Activated CD4-positive, alpha-beta T cell treated with anti-CD3 and anti-CD28 coated beads for 24 hours (primary cell): ENCODE measurements at places on chromosomes 2 and 18.

DNA sequence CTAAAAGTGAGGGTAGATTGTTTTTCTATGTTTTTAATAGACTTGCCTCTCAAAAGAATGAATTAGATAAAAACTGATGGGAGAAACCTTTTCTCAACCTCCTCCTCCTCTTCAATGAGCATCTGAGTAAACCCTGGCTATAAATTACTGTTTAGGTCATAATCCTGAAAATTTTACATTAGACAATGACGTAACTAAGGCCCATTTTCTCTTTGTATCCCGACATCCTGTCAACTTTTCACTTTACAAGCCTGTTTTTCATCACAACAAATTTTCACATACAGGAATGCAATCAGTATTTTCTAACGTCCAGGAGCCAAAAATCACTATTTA is 1.3 kb downstream of the SPIRE1 start:
- no peak for DNase-seq

DNA sequence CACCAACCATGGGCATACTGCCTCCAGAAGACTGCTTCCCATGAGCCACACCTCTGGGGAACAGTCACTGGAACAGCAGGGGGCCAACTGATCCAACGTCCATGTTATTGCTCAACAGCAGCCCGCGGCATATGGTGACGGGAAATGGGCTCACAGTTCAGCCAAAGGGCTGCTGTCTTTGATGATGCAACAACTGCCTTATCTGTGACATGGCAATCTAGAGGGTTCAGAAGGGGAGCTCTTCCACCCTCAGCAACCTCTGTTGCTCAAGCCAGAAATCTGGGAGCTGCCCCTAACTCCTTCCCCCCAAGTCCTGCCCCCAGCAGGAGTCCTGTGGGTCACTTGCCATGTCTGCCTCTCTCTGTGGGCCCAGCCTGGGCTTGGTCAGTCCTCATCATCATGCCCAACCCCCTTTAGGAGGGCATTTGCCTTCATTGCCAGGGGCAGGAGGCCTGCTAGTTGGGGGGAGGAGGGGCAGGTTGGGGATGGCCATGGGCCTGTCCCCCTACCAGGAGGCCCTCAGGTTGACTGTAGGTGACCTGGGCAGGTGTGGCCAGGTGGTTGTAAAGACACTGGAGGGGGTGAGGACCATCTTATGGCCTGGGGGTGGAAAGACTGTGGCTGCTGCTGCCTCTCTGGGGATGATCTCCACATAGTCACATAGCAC is 212.9 kb downstream of the CYP26B1 start:
- DNase-seq, result no peak

DNA sequence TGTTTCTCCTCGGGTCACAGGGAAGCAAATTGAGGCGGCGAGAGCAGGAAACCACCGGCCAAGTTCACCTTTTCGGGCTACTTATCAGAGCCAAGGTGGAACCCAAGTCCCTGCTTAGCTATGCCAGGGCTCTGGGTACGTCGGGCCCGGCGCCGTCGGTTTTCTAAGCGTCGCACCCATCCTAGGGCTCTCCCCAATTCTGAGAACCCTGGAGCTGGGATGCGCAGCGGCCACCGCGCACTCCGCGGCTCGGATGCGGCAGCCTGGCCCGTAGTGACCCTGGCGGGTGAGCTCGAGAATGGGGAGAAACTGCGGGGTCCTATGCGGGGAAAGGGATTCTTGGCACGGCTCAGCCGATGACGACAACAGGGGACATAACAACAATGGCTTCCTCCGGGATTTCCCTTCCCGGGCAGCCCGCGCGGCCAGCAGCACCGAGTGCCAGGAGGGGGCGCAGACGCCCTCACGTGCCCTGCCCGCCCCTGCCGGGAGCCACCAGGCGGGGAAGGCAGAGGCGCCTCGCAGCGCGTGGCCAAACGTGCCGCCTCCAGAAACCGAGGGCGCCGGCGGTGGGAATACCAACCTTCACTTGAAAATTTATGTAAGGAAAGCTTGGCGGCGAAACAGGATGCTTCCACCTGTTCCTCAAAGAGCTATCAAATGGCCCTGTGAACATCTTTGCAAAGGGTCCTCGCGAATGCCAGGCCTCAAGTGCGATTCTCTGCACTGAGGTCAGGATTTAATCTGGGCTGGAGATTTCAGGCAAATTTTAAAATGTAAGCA is 2.1 kb upstream of the SLC30A3 start:
- DNase-seq, result peak; percentile 35

- no peak for DNase-seq
These were observed 103.6 kb downstream of the NXPH2 start for GRCh38 chr2:138676619-138677021.

GRCh38 chr2:53751728-53752127 is 15.9 kb upstream of the CHAC2 start:
- no peak for DNase-seq

DNA sequence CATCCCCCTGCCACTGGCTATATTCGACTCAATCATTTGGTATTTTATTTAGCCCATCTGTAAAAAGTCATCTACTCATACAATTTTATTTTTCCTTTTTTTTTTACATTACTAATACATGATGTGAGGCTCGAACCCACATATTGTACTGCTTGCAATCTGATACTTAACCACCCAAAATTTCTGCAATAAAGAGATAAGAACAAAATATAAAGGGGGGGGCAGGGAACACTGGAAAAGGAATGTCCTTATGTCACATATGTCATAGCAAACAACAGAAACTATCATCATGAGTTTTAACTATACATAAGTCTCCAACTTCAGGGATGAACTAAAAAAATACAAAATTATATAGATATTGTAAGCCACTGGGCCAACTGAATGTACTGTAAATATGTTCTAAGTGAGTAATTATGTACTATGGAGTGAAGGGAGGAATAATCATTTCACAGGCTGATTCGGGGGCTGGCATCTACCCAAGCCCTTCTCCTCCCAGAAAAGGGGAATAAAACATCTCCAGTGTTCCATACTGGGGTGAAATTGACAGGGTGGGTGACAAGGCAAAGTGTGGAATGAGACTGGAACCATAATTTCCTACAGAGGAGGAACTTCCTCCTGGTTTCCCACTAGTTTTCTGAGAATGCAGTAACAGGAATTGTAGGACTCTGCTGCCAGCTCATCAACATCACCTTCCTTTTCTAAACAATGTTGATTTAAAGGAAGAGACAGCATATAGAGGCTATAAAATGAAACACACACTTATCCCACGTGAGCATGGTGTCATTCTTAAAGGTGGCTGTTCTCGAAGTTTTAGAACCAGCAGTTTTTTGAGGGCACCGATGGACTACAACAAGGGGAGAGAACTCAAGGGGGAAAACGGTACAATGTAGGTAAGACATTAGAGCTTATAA is 79.5 kb downstream of the FARSB start:
- no peak for DNase-seq

GRCh38 chr2:225290757-225291400 is 108.6 kb upstream of the NYAP2 start:
- DNase-seq, result no peak

GRCh38 chr2:192410319-192410718 is 215.6 kb upstream of the TMEFF2 start:
- DNase-seq, result no peak

GRCh38 chr2:187499941-187500532 is 52.0 kb upstream of the CALCRL start:
- peak; percentile 26 for DNase-seq

DNA sequence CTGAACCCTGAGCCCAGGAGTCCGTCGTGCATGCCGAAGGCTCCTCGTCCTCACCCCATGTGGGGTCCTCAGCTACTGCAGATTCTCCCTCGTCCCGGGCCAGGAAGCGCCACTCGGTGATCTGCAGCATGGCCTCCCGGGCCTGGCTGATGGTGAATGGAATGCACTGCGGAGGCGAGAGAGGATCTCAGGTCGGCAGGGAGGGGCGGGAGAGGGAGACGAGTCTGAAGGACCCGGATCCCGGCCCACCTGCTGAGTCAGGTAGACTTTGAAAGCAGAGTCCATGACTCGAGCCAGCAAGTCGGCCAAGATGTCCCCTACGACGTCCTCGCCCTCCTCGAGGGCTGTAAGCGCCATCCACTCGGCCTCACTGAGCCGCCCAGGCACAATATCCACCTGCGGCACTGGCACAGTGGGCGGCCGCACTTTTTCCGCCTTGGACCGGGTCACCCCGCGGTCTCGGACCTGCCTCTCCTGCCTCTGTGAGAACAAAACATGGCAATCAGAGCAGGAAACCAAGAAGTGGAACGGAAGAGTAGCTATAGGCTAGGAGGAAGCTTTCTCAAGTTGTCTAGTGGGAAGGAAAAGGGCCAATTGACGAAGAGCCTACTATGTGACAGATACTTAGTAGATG is 5.5 kb downstream of the C2orf81 start:
- DNase-seq, result no peak

DNA sequence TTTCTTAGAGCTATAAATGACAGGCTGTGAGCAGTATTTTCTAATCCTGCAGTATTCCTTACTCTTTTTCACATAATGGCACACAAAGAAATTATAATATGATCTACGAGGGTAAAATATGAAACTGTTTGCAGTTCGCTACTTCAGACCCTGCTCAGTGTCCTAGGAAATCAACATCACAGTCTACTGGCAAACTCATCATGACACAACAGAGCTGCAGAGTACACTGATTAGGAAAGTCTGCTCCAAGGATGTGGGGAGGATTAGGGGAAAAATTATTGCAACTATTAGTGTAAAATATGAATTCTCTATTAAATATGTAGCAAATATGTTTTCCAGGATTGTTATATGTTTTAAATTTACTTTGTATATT is 149.2 kb upstream of the REG3G start:
- no peak for DNase-seq

DNA sequence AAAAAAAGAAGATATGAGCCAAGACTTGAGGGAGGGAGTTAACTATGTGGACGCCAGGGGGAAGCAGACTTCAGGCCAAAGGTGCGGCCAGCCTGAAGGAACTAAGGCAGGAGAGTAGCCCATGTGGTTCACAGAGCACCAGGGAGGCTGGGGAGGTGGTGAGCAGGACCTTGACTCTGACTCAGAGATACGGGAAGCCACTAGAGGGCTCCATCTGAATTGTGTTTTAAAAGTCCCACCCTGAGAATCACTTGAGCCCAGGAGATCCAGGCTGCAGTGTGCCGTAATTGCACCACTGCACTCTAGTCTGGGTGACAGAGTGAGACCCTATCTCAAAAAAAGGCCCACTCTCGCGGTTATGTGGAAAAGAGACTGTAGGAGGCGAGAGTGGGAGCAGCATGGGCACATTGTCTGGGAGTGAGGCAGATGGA is 12.3 kb downstream of the CEP192 start:
- no peak for DNase-seq

DNA sequence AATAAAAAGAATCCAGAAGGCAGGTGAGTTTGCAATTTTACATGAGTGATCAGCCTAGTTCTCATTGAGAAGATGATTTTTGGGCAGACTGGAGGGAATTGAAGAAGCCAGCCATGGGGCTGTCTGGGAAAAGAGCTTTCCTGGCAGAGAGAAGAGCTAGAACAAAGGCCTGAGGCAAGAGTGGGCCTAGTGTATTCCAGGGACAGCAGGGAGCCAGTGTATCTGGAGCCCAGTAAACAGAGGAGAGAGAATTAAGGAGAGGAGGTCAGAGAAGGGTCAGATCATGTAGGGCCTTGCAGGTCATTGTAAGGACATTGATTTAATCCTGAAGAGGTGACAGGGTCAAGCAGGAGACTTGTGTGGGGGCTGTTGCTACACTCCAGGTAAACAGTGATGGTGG is 195.8 kb downstream of the SATB2 start:
- DNase-seq, result no peak

- DNase-seq, result no peak
These were observed 40.8 kb downstream of the ATOH8 start for GRCh38 chr2:85794491-85795121.

GRCh38 chr18:35247412-35248249 is 6.8 kb downstream of the ZNF397 start:
- DNase-seq, result no peak

GRCh38 chr2:37776487-37776886 is 105.0 kb upstream of the CDC42EP3 start:
- DNase-seq, result no peak

DNA sequence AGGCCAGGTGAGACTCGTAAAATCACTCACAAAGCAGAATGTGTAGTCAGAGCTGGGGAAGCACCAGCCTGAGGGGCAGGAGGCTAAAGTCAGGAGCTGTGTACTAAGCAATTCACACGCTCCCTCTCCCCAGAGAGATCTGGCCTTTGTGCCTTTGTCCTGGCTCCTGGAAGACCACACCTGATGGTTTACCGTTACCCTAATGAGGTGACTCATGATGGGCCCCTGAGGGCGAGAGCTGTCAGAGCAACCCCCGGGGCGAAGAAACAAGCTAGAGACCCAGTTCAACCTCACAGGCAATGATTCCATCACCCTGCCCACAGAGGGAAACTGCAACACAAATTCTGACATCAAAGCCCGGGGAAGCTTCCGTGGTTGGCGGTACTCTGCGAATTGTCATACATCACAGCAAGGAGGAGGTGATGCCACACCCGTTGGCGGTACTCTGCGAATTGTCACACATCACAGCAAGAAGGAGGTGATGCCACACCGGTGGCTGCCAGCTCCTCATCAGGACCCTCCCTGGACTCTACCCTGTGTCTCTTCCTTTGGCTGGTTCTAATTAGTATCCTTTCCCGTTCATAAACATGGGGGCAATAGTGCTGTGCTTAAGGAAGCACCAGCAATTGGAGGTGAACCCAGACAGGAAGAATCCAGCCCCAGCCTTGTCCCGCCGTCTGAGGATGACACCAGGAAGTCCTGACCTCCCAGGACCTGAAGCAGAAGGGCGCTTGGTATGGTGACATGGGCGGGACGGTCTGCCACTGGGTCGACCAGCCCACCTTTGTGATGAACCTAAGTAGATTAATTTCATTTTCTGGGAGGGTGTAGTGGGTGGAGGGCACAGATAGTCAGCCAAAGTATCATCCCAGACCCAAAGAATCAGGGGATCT is 30.5 kb downstream of the B3GNT7 start:
- DNase-seq, result peak; percentile 35

DNA sequence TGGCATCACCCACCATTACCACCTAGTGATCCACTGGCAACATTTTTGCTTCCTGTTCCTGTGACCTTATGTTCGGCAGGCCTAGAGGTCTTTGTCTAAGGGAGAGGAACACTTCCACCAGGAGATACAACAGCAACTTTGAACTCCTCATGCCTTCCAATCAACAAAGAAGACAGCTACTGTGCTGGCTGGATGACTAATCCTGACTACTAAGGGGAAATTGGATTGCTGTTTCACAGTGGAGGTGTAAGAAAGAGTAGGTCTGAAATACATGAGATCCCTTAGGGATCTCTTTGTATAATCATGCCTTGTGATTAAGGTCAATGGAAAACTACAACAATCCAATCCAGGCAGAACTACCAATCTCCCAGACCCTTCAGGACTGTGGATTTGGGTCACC is 45.2 kb downstream of the EIF2AK3 start:
- DNase-seq, result no peak

GRCh38 chr2:239600001-239600593 is 199.3 kb upstream of the HDAC4 start:
- no peak for DNase-seq

GRCh38 chr2:74756356-74756890 is 77.5 kb upstream of the HK2 start:
- no peak for DNase-seq

DNA sequence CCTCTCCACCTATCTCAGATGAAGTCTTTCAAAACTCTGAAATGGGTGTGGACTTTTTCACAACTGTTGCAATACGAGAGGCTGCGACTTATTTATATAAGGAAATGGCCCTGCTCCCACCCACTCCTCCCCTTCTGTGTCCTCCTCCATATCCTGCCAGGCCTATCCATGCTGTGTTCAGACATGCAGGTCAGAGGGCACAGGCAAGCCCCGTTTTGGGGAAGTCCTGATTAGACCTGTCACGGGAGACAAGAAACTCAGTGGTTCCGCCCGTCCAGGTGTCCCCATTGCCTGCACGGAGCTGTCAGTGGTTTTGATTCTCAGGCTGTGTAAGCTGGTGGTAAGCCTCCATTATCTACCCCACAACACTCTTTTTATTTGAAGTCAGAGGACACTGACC is 99.6 kb upstream of the MGAT5 start:
- DNase-seq, result no peak
